ENCODE measurements at places on chromosomes 4 and X. TPM values are rescaled to one million over a fixed set of nuclear protein-coding genes. Genes with fewer than 3 reads are reported as not detected.

- DNase-seq = no peak
Measured at GRCh38 chr4:105306158-105306781, 159.6 kb downstream of the TET2 start.

The PF4V1 gene
- not detected for total RNA-seq

The SYNPO2 gene
- 1.7 TPM for total RNA-seq

GRCh38 chr4:107825072-107825824, 516 bp downstream of the SGMS2 start:
- DNase-seq = peak; percentile 39

DNA sequence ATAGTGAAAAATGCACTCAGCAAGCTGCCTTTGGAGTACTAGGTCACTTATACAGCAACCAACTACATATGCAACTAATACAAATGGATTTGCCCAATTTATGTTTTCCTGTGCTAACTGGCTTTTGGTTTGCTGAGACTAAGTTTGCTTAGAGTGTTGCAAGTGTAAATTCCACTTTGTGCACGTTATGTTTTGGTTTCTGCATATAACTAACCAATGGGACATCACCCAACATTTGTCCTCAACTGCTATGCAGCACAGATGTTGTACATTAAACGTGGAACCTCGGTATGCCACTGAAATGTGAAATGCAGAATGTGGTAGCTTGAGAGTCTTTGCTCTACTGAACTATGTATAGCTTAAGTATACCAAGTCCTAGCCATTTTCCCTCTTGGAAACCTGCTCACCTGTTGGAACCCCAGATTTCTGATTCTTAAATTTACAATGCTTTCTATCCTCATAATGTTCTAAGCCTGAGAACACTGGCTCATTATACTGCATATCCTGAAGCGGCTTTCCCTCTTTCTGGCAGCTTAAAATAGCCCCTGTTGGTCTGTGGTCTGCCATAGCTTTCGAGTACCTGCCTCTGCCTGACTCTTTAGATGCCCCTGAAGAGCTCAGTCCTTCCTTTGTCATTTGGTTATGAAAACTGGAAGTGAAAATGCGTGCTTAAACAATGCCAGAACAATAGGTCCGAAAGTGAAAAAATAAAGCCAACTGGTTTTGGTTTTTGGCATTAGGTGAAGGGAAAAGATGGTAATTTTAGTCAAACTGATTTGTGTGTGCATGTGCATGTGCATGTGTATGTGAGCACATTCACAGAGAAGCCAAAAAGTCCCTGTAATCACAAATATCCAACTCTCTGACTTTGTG, 158.0 kb downstream of the SH2D1A start:
- no peak for DNase-seq

GRCh38 chr4:113316879-113317278, 267.4 kb downstream of the ANK2 start:
- no peak for DNase-seq

The TMEM47 gene
- total RNA-seq = 134 TPM

The GPR82 gene
- not detected for total RNA-seq

- DNase-seq = no peak
Measured at GRCh38 chr4:14675279-14675985, 326.8 kb upstream of the CPEB2 start.
